ENCODE measurements at places on chromosomes 2 and 18.

DNA sequence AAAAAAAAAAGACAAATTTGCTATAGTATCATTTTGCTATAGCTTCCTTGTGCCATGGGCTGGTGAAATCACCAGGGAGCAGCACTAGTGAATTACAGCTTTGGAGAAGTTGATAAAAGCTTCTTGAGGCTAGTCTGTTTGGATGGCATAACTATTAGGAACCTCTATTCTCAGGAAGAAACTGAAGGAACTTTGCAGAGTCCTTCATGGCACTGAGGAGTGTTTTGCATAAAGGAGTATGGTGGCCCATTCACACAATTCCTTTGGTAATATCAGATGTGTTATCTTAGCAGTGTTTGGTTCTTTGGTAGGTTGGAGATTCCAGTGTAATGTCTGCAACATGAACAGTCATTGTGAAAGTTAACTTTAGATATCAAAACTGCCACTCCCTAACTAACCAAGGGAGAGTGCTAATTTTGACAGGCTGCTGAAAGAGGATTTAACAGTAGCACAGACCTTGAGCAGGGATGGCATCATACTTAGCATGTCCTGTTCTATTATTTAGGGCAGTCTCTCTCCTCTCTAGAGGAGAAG lies 76.6 kb upstream of the ZFP36L2 start:
- no peak for DNase-seq

- DNase-seq: no peak
Observed at GRCh38 chr18:39805218-39805617, 2149.8 kb upstream of the PIK3C3 start.

DNA sequence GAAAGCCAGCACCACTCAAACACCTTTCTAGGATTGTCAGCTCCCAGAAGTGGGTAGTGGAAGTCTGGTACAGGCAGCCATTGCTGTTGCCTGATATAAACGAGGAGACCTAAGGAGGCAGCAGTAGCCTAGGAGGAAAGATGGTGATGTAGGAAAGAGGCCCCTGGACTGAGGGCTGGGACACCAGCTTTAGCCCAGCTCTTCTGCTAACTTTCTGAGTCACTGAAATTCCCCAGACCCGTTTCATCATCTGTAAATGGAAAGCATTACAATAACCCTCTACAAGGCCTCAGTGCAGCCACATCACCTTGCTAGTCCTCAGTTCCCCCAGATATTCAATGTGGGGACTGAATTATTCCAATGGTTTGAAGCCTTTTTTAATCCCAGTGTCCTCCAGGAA lies 336.5 kb downstream of the TNS1 start:
- no peak for DNase-seq

DNA sequence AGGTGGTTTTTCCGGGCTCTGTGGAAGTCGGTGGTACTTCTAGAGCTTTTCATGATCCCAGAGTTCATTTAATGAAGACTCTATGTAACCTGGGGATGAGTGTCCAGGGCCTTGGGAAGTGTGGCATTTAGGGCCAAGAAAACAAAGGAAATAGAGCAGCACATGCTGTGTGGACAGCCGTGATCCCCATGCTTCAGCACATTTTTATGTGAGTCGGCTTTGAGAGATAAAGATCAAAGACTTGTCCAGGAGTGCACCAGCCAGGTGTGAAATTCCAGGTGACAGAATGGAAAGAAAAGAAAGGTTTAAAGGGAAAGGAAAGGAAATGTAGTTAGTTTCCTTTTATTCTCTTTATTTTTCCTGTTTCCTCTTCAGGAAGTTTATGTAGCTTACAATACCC lies 258.0 kb upstream of the NRP2 start:
- DNase-seq: no peak

DNA sequence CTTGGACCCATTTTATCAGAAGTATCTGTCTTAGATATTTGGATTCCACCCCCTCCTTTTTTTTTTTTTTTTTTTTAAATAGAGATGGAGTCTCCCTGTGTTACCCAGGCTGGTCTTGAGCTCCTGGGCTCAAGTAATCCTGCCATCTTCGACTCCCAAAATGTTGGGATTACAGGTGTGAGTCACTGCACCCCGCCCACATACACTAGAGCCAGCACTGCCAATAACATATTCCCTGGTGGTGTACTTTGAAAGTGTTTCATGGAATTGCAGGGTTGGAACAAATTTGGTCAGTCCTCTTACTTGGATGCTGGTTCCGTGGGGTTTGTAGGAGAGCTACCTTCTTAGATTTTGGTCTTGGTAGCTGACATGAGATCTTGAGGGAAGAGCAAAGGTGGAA lies 15.0 kb downstream of the PDCL3 start:
- DNase-seq: no peak

DNA sequence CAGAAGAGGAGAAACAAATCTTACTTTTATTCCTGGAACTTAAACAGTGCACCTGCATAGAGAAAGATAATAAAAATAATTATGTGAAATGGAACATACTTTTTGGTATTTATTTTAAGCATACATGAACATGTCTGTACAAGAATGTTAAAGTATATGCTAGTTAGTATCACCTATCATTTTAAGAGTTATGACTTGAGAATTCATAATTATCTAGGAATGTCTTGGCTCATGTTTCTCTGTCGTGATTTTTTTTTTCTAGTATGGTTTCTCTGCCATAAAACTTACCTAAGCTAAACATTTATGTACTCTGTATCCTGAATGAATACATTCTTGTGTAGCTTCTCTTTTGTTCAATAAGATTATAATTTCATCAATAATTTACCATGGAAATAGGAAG lies 4.2 kb downstream of the SERPINB7 start:
- no peak for DNase-seq

Measured in CD4-positive, alpha-beta T cell treated with Interleukin-17A for 1 hour (primary cell).